RWPE1 (cell line): ENCODE measurements at places on chromosomes 1 and 21.

- no peak for DNase-seq
These were observed 11.8 kb downstream of the TMEM35B start for GRCh38 chr1:34973326-34973725.

DNA sequence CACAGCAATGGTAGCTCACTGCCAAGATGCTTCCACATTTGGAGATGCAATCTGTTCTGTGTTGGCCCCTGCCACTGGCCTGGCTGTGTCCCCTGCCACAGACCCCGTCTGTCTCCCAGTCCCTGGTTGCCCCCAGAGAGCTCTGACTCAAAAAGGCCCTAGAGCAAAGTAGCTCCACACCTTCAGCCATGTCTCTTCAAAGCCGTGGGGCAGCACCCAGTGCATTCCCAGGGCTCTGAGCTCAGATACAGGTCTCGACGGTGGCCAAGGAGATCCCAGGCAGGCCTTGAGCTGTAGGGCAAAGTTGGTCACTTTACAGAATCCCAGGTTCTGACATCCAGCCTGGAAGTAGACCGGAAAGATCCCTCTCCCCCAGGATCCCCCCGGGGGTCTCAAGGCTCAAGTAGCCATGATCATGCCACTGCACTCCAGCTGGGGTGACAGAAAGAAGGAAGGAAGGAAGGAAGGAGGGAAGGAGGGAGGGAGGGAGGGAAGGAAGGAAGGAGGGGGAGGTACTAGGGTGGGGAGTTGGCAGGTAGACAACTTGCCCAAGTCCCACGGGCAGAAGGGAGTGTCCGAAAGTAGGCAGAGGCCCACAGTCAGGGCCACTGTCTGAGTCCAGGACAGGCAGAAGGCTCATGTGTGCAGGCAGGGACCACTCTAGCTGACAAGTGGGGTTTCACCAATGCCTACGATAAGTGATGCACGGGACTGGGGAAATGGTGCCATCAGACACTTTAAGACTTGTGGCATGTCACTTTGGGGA lies 4.8 kb upstream of the ARF1 start:
- no peak for DNase-seq

DNA sequence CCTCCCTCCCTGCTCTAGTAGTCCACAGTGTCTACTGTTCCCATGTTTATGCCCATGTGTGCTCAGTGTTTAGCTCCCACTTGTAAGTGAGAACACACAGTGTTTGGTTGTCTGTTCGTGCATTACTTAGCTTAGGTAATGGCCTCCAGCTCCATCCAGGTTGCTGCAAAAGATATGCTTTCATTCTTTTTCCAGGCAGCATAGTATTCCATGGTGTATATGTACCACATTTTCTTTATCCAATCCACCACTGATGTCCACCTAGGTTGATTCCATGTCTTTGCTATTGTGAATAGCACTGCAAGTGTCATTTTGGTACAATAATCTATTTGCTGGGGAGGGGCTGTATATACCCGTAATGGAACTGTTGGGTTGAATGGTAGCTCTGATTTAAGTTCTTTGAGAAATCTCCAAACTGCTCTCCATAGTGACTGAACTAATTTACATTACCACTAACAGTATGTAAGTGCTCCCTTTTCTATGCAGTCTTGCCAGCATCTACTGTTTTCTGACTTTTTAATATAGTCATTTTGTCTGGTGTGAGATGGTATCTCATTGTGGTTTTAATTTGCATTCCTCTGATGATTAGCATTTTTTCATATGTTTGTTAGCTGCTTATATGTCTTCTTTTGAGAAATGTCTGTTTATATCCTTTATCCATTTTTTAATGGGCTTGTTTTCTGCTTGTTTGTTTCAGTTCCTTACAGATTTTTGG lies 191.9 kb upstream of the DMRTA2 start:
- DNase-seq = no peak

GRCh38 chr1:86035101-86035500 lies 121.5 kb downstream of the COL24A1 start:
- no peak for DNase-seq

DNA sequence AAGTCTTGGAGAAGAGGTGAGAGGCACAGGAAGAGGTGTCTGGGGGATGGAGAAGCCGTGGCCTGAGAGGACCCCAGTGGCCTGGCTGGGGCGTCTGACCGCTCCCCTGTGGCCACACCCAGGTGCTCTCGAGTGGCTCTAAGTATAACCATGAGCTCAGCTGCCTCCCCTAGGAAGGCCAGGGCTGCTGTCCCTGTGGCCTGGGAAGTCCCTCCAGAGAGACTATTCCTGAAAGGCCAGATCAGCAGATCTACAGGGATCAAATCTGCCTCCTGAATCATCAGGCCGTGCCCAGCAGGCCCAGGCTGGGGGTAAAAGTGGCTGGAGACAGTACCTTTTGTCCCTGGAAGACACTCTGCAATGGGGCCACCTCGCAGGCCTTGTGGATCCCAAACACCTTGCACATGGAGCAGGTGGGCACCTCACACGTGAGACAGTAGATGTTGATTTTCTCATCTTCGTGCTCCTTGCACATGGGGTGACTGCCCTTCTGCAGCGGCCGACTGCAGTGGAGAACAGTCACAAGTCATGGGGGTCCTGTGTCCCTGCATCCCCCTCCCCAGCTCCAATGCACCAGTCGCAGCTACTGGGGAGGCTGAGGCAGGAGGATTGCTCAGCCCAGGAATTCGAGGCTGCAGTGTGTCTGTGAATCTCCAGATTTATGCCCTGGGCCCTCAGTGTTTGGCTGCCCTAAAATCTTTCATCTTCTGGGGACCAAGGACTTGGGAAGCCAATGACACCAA lies 6.4 kb downstream of the TRIM63 start:
- DNase-seq = no peak

GRCh38 chr1:177444997-177445746 lies 274.4 kb downstream of the BRINP2 start:
- no peak for DNase-seq

- no peak for DNase-seq
These were observed 8.1 kb upstream of the F5 start for GRCh38 chr1:169594391-169594790.

- no peak for DNase-seq
These were observed 2.9 kb upstream of the SHCBP1L start for GRCh38 chr1:182955596-182956588.

DNA sequence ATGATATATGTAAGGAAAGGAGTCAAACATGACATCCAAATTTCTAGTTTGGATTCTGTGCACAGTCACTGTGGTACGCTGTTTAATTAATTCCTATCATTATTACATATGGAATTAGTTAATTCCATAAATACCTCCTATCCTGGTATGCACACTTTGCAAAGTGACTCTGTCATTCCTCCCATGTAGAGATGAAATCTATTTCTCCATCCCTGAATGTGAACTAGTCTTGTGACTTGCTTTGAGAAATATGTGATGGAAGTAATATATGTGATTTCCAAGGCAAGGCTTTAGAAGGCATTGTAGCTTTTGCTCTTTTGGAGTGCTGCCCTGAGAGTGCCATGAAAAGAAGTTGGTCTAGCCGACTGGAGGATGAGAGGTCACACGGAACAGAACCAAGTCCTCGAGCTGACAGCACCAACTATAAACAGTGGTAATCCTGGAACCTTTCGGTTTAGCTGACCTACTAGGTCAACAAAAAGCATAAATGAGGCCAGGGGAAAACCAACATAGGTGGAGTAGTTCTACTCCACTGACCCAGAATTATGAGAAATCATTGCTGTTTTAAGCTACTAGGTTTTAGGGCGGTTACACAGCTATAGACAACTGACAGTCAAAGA lies 1.5 kb downstream of the SELENOF start:
- DNase-seq = no peak

GRCh38 chr1:118223426-118223825 lies 38.4 kb upstream of the SPAG17 start:
- DNase-seq = no peak

GRCh38 chr1:43541721-43542401 lies 11.2 kb downstream of the PTPRF start:
- DNase-seq = peak; percentile 51

DNA sequence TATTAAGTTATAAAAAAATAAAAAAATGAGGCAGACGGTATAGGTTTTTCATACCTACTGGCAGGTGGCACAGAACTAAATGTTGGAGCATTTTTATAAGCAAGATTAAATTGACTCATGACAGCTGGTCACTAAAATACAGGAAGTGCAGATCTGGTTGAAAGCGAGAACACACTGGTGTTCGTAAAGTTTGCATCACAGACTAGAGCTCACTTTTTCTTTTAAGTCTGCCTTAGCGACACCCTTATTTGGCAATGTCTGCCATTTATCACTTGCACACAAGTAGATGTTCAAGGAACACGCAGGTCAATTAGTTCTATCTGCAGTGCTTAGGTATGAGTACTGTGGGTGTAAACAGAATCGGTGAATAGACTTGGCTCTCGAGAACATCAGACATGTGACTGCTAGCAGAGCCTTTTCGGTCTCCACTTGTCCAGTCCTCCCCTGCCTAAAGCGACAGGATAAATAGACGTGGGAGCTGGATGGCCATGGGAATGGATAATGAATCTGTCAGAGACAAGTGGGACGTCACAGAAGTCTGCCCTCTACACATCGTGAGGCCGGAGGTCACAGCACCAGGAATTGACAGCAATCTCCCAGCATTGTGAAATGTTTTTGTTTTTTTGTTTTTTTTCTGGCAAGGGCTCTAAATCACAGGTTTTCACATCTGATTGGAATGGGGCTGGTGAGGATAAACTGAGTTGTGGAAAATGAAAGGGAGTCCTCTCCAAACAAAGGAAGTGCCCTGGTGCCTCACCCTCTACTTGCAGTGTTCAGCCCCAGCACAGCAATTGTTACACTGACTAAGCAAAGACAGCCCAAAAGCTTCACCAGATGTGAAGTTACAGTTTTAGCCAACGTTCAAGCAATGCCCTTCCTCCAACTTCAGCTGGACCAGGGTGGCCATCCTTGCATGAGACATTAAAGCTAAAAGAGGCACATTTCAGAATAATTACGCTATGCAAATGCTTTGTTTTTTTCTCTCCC lies 248.9 kb downstream of the NTNG1 start:
- no peak for DNase-seq

DNA sequence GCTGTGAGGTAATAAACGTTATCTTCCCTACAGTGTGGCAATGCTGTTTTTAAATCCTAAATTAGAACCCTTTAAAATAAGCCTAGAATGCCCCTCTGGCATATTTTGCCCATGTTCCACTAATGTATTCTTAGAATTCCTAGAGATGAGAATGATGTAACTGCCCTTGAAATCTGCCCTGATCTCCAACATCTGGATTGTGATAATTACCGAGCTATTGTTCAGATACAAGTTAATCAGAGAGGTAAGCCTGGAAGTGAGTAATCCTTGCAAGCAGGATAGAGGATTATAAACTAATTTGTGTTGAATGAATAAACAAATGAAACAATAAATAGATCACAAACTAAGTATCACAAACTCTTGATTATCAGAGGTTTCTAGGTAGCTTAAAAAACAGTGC lies 107.8 kb upstream of the DMRTA2 start:
- no peak for DNase-seq

DNA sequence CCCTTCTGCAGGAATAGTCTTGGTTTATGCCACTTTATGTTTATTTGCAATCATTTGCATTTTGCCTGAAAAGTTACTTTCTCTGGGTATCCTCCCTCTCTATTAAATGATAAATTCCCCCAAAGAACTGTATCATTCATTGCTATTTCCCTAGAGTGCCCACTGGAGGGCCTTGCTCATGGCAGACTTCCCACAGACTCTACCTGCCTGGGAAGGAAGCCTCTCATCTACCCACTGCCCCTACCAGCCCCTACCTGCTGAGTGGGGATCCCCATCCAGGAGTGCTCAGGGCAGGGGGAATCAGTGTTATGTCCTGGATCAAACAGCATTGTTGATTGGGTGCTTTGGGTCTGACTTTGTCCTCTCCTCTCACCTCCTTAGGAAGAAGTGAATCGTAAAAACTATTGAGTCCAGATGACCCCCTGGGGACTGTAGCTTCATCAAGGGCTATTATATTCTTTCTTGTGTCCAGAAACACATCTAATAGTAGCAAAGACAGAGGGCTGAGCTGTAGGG lies 6.8 kb upstream of the LRRN2 start:
- DNase-seq = no peak

DNA sequence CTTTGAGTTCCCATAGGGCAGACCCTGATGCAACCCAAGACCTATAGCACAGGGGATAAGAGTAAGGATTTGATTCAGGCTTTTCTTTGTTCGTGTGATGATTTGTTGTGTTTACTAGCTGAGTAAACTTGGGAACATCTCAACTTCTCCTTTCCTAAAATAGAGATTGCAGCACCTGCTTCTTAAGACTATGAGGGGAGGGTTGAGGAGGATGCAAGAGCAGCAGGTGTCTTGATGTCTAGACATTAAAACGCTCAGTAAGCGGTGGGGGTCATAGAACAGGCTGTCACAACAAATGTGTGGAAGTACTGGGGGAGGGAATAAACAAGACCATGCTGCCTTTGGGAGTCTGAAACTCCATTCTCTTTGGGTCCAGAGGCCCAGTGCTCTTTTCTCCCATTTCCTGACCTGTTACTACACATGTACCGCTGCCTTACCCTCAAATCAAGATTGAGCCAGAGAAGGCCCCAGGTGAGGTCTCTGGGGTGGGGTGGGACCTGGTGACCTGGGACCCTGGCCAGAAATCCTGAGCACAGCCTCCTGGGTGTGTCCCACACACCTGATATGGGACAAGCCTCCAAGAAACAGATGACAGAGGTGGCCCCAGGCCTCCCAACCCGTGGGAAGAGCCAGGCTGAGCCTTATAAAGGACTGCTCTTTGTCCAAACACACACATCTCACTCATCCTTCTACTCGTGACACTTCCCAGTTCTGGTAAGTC lies at the start of gene S100A7A:
S100A7A (plus strand) TSS at position 671 of the 721 bp plus-strand sequence. CDS start 1,563 bp downstream, outside the sequence.
- DNase-seq = no peak

DNA sequence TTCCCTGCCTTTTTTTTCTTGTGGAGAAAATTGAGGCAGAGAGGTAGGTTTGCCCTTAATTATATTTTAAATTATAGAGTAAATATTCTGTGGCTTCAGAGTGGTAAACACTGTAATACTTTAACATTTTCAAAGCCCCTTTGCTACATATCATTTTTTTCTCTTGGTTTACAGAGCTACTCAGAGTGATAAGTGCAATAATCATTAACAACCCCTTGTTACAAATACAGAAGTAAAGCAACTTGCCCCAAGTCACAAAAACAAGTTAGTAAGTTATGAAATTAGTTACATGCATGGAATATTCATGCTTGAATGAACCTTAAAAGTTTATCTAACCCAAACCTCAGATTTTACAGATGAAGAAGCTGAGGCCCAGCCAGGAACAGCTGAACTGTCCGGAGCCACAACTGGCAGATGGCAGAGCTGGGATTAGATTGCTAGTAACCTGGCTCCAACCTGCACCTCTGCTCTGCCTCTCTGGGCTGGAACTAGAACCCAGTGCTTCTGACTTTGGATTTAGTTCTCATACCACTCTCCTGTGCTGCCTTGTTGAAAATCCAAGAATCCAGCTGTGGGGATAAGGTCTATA lies 48.7 kb downstream of the TNN start:
- DNase-seq = no peak
